EH (cell line): ENCODE measurements at places on chromosomes 7 and 10.

GRCh38 chr10:71092812-71093401, 119.5 kb upstream of the UNC5B start:
- no peak for DNase-seq

DNA sequence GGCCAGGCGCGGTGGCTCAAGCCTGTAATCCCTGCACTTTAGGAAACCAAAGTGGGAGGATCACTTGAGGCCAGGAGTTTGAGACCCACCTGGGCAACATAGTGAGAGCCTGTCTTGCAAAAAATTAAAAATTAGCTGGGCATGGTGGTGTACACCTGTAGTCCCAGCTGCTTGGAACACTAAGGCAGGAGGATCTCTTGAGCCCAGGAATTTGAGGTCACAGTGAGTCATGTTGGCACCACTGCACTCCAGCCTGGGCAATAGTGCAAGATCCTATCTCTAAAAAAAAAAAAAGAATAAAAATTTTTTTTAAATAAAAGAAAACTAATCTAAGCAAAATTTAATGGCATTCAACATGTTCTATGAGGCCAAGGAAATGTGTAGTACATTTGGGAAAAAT, 44.9 kb upstream of the UBN2 start:
- DNase-seq, result peak; percentile 3

DNA sequence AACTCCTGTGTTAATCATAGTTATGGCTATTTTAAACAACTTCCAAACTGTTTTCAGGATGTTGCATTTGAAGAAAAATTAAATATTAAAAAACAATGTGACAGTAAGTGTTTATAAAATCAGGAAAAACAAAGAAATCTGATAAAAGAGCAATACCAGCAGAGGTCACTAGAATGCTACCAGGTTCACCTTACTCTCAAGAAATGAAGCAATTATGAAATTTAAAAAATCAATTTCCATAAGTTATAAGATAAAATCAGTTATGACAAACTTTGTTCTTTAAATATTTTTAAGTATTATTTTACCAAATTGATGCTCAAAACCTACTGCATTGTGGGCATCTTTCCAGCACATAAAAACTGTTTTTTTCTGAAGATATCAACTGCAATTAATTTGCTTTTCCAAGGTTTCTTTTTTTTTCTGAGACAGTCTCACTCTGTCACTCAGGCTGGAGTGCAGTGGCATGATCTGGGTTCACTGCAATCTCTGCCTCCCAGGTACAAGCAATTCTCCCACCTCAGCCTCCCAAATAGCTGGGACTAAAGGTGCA, 50.7 kb upstream of the RHEB start:
- peak; percentile 42 for DNase-seq

DNA sequence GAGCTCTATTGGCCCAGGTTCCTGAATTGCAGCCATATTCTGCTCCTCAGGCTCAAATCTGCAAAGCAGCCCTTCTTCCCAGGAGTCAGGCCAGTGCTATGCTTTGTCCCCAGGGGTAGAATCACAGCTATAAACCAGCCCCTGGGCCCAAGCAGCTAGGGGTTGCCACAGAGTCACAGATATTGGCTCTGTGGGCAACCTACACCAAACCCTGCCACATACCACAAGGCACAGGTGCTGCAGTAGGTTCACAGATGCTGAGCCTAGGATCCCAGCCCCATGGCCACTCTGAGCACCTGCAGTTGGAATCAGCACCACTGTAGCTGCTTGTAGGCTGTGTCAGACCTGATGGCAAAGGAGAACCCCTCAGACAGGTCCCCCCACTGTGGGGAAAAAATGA, 43.1 kb upstream of the CAMK2B start:
- no peak for DNase-seq

DNA sequence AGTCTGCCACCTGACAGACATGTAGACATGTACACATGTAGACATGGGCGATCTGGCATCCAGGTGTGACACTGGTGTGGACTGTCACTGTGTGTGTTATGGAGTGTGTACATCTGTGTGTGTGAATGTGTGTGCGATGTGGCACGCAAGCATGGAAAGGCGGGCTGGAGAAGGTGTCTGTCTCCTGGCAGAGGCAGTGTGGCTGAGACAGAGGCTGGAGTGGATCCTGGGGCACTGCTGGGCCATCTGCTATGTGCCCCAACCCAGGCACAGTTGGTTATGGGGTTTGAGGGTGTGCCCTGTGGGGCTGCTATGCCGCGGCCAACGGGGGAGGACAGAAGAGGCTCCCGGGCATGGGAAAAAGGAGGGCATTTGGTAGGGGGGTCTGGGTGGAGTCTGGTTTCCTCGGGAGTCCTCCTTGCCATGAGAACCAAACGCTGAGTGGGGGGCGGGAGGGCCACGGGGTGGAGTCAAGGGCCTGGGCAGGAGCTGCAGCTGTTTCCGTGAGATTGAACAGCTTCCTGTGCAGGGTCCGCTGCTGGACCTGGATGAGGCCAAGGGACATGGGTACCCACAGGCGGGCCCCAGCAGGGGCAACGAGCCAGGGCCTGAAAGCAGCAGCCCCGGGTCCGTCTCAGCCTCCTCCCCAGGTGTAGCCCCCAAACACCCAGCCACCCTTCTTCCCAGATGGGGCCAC, 1.3 kb downstream of the ELN start:
- DNase-seq, result no peak

GRCh38 chr7:140348161-140348849, 50.0 kb downstream of the SLC37A3 start:
- DNase-seq, result peak; percentile 78

DNA sequence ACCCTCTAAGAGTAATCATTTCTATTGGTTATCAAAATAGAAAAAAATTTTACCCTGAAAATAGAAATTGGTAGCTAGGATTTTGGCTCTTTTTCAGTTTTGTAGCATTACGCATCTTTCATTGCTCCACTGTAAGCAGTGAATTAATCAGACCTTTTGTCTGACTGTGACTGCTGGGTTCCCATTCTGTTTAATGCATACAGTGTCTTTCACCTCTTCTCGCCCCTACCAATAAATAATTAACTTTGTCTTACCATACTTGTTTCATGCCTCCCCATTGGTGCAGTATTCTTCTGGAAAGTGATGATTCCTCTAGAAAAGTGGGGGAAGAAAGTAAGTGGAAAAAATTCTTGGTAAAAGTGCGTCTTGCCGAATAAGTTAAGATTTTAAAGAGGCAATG, 73.2 kb downstream of the AP3M1 start:
- DNase-seq, result no peak

DNA sequence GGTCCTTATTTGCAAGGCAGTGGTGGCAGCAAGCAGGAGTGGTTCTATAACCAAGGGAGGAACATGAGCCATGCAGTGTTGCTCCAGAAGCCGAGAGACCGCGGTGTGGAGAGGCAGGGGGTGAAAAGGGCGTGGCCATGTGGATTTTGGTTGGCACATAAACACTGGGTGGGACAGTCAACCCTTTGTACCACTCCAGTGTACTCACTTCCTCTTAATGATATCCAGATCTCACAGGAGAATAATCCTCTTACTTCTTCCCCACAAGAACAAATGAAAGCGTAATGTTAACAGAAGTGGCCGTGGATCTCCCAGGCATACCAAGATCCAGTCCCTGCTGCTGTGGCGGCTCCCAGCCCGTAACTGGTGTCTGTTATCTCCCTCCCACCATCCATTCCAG, 42.4 kb downstream of the XRCC2 start:
- DNase-seq, result no peak

- no peak for DNase-seq
These were observed 329.9 kb upstream of the VWC2 start for GRCh38 chr7:49443515-49443914.

DNA sequence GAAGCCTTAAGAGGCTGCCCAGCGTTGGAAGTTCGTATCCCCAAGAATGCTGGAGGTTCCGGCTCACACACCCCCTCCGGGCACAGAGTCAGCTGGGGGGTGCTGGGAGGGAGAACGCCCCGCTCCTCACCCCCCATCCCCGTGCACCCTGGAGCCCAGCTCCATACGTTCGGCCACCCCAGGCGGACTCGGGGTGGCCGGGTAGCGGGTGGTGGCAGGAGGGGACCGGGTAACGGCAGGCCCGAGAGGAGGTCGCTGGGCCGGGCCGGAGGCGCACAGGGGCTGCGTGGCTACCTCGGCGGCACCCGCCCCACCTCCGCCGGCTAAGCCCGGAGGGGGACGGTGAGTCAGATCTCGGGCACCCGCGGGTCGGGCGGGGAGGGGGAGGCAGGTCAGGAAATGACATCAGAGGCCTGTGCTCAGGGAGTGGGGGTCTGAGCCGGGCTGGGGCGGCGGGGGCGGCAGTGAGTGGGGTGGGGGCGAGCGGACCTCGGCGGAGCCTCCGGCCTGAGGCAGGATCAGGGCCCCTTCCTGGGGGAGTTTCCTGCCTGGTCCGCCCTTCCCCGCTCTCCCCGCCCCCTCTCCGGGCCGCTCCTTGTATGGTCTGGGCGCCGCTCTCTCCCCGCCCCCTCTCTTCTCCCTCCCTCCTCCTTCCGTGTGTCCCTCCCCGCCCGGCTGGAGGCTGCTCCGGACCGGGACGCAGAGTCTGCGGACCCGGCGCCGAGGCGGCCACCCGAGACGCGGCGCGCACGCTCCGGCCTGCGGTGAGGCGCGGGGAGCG, at the start of gene ZYX:
Gene ZYX (plus strand): TSS at position 700 of the 781 bp plus-strand sequence. CDS start 227 bp downstream, outside the sequence.
- DNase-seq, result peak; percentile 98

DNA sequence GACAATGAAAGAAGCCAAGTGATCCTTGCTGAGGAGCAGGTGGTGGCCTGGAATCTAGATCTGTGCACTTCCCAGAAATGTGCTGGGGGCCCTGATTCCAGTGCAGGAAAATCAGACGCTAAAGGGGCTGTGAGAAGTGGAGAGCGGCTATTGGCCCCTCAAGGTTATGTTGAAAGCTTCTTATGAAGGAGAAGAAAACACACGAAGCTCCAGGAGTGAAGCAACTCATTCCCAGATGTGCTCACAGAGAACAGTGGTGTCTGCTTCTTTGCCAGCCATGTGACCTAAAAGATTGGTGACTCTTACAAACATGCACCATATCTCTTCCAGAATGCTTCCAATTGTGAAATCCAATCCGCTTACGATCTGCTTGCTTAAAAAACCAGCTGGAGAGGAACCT, 679.3 kb upstream of the IGFBP3 start:
- DNase-seq, result peak; percentile 29

- no peak for DNase-seq
These were observed 161.2 kb downstream of the PCLO start for GRCh38 chr7:83001362-83002040.

DNA sequence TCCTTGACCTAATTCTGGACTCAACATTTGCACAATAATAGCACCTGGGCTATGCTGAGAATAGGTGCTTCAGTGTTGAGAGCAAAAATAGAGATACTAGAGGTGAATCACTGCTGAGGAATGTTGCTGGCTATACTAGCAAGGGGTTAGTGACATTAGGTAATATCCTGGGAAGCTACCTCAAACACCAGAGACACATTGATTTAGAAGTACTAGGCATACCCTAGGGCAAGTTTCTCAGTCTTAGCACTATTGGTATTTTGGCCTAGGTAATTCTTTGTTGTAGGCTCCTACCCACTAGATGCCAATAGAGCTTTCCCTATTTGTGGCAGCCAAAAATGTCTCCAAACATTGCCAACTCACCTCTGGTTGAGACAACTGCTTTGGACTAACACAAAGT, 484.0 kb upstream of the MBL2 start:
- no peak for DNase-seq

DNA sequence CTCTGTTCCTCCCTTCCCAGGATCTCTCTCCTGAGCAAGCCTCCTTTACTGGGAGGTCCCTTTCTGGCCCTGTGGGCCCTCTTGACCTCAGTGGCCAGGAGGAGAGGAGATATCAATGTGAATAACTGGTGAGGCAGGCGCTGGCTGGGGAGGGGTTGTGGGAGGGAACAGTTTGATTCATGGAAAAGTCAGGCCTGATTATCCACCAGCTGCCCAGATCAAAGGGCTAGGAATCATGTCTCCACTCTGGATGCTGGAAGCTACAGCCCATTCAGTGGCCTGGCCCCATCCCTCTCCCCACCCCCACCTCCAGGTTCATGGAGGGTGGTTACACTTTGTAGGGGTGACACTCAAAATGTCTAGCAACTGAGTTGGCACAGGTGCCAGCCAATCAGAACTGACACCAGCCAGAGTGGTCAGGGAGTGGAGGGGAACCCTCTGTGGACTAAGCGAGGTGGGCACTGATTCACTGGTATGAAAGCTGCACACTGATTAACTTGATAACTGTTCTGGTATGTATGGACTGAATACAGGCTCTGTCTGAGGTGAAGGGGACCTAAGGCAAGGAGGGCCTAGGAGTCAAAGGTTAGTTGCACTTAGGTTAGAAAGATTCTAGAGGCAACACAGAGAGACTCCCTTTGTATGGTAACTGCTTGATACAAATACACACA, 4.8 kb downstream of the PRRT4 start:
- no peak for DNase-seq

GRCh38 chr10:117948493-117948892, 98.2 kb downstream of the RAB11FIP2 start:
- DNase-seq, result no peak

- DNase-seq, result peak; percentile 95
These were observed 125.6 kb downstream of the CYP26A1 start for GRCh38 chr10:93199191-93199751.

GRCh38 chr10:108791794-108792474, 1131.4 kb downstream of the XPNPEP1 start:
- peak; percentile 57 for DNase-seq
